ENCODE measurements at places on chromosomes 13 and 19.

DNA sequence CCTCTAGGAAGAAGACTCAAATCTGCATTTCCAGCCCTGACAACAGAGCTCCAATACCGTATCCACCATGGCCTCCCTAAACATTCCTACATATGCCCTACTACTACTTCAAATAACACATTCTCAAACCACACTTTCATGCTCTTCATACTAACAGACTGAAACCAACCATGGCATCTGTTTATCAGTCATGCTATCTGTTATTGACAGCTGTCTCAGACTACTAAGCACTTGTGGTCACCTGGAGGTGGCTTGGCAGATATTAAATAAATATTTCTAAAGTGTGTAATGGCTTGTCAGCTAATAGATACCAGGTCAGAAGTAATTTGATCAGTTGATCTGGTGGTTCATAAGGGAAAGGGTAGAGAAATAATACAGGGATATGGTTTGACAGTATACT is 489.1 kb downstream of the DIAPH3 start:
- no peak for DNase-seq

DNA sequence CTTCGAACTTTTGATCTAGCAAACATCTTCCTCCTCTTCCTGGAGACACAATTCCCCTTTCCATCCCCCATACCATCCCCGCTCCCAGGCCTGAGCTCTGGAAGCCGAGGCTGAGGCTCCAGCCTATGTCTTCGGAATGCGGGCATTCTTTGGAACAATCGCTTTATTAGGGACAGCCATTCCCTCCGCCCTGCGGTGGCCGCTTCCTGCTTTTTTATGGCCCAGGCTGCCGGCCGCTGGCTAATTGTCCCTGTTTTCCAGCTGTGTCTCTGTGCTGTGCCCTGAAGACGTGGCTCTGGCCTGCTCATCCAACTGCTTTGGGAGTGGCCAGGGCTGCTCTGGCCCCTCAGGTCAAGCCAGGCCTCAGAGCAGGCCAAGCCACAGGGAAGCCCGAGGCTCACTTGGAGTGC is 2.1 kb upstream of the CDX2 start:
- no peak for DNase-seq

DNA sequence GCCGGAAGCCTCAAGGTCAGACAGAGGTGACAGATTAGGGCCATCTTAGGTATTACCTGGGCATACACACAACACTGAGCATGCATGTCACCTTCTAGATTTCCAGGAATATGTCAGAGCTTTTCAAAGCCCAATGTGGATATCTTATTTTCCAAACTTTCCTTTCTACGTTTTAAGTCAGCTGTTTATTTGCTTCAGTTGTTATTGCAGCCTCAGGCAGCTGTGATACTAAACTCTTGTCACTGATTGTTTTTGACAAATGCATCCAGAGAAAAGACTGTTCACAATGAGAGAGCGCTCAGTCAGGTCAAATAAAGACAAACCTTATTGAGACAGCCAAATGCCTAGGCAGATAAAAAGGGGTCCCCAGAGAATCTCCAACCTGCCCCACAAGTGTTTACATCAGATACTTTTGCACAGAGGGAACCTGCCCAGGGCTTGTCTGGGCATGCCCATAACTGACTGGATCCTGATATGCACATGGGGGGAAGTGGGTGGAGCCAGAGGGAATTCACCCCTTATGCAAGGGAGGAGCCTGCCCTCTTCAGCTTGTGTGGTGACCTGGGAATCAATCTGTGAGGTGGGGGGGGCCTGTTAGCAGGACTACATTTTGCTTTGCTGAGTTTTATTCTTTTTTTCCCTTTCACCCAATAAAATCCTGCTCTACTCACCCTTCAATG is 28.5 kb downstream of the MED4 start:
- DNase-seq: peak; percentile 13

GRCh38 chr13:78198821-78199220 is 280.2 kb upstream of the EDNRB start:
- no peak for DNase-seq

DNA sequence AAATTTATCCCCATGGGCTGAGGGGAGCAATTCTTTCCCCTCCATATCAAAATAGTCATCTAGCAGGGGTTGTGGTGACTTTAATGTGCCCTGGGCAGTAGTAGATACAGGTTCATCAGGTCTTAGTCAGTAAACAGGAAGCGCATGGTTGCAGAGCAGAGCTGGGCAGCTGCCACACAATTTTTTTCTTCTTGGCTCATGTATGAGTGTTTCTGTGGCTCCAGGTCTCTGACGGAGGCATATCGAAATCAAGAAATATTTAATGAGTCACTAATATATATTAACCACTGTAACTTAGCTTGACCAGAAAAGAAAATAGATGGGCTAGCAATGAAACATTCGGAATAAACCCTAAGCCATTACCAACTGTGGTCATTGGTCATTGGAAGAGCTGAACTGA is 68.4 kb upstream of the UBL3 start:
- no peak for DNase-seq

- peak; percentile 47 for DNase-seq
Measured at GRCh38 chr19:35223862-35224505, 4.6 kb downstream of the FAM187B start.

DNA sequence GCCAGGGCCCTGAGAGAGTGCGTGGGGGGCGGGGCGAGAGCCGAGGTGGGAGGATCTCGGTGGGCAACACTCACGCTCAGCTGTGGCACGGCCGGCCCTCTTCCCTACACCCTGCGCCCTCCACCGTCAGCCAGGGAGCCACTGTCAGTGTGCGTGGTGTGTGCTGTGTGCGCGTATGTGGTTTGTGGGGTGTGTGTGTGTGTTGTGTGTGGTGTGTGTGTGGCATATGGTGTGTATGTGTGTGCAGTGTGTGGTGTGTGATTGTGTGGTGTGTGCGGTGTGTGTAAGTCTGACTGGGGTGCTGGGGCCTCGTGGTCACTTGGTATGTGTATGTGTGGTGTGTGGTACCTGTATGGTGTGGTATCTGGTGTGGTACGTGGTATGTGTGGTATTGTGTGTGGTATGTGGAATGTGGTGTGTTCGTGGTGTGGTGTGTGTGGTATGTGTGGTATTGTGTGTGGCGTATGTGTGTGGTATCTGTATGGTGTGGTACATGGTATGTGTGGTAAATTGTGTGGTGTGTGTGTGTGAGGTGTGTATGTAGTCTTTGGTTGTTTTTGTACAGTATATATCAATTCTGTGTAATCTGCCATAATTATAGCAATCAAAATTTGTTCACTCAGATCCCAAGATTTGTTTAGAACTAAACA is 5.1 kb downstream of the GRK1 start:
- DNase-seq: peak; percentile 46

GRCh38 chr19:19106056-19106551 is 32.2 kb downstream of the TMEM161A start:
- no peak for DNase-seq

GRCh38 chr19:50417111-50418081 is 1.3 kb upstream of the SPIB start:
- no peak for DNase-seq

DNA sequence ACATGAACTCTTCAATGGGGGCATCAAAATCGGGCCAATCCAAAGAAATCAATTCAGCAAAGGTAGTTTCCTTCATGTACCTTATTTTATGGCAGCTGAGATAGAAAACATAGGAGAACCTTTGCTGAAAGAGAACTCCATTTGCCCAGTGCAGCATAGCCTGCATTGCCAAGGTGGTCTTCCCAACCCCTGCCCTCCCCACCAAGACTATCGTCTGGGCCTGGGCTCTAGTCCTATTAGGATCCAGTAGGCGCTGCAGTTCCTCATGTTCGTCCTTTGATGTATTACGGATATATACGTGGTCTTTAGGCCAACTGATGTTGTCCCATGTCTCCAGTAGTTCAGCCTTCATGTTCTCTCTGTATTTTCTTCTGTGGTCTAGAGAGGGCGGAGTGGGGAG is 19.2 kb downstream of the NLRP13 start:
- DNase-seq: no peak

DNA sequence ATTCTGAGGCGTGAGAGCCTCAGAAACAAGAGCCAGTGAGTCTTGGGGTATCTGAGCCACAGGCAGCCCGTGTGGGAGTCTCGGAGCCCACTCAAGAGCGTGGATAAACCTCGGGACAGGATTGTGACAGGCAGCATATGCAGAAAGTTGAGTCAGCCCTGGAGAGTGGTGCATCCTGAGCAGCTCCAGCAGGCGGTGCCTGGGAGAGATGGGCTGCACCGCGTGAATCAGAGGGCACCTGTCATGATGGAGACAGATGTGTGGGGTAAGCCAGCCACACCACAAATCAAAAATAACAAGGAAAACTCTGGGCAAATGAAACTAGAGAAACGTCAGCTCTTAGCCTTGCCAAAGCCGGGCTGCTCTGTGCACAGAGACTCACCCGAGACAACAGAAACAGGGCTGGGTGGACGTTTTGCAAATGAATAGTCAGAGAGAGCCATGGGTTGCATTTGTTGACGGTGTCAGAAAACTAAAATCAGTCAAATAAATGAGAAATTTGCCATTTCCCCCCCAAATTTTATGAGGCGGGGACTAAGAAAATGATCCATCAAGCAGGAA is 30.0 kb upstream of the POP4 start:
- DNase-seq: no peak

DNA sequence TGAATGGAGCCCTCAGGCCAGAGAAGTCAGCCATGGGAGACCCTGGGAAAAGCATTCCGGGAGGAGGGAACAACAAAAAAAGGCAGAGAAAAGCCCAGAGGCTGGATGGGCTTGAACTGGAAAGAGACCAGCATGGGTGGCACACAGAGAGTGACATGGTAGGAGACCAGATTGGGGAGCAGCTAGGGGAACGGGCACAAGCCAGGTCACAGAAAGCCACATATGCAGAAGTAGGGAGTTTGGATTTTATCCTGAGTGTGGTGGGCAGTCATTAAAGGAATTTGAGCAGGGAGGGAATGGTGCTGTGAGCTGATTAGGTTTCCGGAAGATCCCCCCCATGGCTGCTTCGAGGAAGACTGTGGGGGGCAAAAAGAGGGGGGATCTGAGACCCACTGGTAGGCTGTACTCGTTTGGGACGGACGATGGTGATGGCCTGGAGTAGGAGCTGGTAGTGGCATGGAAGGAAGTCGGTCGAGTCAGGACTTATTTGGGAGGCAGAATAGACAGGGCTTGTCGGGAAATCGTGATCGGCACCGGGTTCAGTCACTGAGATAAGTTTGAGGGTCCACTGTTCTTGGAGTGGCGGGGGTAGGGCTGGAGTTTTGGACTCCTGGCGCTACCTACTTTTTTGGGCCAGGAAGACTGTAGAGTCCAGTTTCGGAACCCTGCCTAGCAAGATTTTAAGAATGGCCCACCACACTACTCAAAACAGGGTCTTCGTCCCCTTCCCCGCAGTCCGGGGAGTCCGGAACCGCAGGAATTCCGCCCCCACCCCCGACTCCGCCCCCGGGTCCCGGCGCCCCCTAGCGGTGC is 949 bp downstream of the SERTAD1 start:
- DNase-seq: no peak

DNA sequence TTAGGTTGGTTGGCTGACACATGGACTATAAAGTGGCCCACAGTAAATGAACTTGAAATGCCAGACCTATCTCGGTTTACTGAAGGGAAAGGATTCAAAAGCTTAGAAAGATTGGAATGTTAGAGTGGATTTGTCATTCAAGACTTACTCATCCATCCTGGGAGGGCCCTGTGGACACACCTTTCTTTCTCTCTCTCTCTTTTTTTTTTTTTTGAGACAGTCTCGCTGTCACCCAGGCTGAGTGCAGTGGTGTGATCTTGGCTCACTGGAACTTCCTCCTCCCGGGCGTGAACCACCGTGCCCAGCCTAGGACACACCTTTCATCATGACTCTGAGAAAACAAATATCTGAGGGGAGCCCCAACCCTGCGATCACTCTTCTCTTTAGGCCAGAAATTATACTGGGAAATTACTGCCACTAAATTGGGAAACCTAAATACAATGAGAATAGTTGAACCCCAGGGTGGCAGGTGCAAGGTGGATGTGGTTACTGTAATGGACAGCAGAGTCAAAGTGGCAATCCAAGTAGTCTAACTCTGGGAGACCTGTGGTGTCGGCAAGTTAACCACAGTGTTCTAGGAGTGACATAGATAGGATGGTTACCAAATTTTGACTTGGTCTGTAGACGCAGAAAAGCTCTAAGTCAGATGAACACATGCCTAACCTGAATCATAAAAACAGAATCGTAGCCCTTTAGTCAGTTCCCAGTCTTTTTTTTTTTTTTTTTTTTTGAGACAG is 47.1 kb upstream of the ZMYM5 start:
- DNase-seq: no peak

DNA sequence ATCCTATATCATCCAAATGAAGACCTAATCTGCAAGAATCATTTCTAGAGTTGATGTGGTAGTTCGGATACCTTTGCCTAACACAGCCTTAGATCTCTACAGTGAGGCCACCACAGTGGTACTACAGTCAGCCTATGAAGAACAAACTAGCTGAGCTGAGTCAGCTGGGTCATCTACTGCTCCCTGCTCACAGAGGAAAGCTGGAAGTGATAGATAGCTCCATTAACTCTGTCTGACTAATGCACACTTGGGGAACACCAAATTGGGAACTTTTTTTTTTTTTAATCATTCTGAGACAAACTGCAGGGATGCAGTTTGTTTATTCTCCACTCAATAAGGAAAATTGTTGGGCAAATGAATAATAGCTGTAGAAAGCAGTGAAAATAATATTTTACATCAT is 1160.6 kb downstream of the PCDH9 start:
- DNase-seq: no peak

DNA sequence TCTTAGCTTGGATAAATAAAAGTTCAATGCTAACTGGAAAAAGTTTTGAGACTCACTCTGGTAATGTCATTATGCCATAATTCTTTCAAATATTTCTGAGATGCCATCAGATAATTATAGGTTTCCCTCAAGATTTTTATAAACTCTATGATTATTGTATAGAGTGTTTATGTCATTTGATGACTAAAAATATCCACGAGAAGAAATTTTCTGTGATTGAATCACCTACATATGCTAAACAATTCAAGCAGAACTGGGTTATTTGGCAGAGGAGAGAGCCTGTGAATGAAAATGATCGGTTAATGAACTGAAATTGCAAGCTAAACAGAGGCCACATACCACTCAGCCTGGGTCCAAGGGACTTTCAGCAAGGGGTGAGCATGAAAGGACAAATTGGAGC is 92.6 kb upstream of the TSC22D1 start:
- DNase-seq: no peak

GRCh38 chr13:96671073-96671472 is 323.2 kb downstream of the OXGR1 start:
- DNase-seq: no peak

GRCh38 chr13:112877539-112877938 is 91.5 kb upstream of the MCF2L start:
- no peak for DNase-seq

GRCh38 chr19:41198559-41198958 is 5.5 kb downstream of the CYP2S1 start:
- DNase-seq: no peak
